ENCODE measurements at places on chromosomes 13 and 19.
A peak's percentile ranks its signal among the peaks of the same experiment; 100 is the strongest.

DNA sequence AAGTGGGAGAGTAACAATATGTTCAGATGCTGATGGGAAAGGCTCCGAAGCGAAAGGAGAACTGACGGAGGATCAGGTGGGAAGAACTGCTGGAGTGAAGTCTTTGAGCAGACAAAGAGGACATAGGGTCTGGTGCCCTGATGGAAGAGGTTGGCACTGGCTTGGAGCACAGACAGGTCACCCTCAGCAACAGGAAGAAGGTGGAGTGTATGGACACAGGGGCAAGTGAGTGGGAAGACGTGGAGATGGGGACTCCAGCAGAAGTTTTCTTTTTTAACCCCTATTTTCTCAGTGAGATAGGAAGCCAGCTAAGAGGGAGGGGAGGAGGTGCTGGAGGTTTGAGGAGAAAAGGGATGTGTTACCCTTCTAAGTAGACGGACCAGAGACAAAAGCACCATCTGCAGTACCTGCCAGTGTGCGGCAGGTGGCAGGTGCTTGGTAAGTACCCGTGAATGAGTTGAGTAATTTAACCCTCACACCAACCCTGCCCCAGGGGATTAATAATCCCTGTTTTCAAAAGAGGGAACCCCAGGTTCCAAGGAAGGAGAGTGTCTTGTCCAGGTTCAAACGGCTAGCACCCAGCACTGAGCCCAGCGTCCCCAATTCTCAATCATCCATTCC is 11.2 kb downstream of the HAS1 start:
- no peak for DNase-seq

GRCh38 chr13:51862957-51863356 is 1.2 kb downstream of the CCDC70 start:
- no peak for DNase-seq

- peak; percentile 33 for DNase-seq
Observed at GRCh38 chr19:12064590-12065538, at the start of gene ZNF844. ZNF844 (plus strand) TSS chr19:12064731; CDS start chr19:12064874, 143 bp downstream.

DNA sequence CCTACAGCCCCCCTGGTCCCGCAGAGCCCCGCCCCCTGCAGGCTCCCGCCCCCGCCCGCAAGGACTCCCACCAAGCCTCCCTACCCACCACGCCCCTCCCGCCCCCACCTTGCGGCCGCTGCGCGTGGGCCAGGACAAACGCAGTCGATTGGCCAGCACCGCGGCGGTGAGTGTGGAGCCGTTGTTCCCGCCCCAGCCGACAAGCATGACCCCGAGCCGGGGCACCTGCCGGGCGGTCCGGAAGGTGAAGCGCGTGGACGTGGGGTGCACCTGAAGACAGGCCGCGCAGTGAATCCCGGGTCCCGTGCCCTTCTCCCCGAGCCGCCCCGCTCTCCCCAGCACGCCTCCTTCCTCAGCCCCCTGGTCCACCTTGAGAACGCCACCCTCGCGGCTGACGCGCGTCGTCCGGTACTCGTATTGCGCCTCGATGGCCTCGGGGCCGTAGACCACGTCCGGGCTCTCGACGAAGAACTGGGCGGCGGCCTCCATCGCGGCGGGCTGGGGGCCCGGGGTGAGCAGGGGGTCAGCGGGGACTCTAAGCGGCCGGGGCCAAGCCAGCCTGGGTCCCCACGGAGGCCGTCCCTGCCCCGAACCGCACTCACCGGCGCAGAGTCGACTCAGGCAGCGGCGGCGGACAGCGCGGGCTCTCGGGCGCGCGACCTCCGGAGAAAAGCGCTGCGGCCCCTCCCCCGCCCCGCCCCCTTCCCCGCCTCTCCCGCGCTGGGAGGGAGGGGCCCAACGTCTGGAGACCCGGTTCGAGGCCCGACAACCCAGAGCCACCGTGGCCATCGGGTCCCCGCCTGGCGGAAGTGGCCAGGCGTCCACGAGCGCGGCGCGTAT is at the start of gene ISYNA1:
Gene ISYNA1, minus strand, starts transcription at position 643 of the 840 bp plus-strand sequence. Its CDS starts 154 bp downstream, at position 489.
- DNase-seq, result no peak

- DNase-seq, result no peak
Observed at GRCh38 chr13:36857253-36857652, 38.2 kb downstream of the RFXAP start.

DNA sequence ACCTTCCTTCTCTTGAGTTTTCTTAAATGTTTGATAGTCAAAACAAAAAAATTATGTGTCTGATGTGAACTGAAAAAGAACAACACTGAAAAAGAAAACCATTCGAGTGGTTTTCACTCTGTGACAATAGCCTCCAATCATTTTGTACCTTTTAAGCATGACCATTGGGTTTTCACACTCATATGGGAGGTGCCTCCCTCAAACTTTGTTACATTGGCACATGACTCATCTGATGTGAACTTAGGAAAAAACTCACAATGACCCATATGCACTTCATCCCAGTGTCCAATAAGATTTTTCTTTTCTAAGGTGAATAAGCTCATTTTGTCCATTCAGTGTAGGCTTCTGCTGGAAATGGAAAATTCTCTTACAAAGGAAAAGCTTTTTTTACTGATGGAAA is 66.6 kb upstream of the XPO4 start:
- no peak for DNase-seq

DNA sequence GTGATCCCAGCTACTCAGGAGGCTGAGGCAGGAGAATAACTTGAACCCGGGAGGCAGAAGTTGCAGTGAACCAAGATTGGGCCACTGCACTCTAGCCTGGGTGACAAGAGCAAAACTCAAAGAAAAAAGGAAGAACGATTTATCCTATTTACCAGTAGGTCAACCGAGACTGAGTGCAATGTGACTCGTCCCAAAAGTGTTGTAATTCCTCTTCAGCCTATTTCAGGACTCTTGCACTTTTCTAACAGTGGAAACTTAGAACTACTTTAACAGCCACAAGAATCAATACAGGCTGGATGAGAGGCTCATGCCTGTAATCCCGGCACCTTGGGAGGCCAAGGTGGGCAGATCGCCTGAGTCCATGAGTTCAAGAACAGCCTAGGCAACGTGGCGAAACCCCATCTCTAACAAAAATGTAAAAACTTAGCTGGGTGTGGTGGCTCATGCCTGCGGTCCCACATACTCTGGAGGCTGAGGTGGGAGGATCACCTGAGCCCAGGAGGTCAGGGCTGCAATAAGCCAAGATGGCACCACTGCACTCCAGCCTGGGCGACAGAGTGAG is 4.3 kb upstream of the NR1H2 start:
- DNase-seq, result no peak

DNA sequence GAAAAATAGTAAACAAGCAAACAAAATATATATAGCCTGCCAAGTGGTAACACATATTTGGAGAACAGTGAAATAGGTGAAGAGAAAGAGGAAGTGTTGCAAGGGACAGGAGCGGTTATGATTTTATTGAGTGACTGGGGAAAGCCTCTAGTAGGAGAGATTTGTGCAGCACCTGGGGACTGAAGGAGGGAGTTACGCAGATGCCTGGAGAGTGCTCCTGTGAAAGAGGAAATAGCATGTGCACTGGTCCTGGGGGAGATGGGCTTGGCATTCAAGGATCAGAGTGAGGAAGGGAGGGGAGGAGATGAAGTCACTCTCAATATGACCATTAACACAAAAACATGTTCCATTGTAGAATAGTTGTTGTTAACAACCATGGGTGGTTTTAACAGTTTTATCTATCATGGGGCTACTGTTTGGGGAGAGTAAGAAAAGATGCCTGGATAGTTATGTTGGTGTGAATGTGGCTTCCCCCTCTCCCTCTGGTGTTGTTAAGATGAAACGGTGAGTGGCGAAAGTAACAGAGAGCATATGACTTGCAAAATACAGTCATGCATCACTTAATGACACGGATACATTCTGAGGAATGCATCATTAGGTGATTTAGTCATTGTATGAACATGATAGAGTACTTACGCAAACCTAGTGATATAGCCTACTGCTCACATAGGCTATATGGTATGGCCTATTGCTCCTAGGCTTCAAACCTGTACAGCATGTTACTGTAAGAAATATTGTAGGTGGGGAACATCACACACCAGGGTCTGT is 251.7 kb upstream of the ARGLU1 start:
- DNase-seq, result no peak

- DNase-seq, result no peak
Observed at GRCh38 chr13:113116206-113116800, 6.3 kb upstream of the F10 start.

DNA sequence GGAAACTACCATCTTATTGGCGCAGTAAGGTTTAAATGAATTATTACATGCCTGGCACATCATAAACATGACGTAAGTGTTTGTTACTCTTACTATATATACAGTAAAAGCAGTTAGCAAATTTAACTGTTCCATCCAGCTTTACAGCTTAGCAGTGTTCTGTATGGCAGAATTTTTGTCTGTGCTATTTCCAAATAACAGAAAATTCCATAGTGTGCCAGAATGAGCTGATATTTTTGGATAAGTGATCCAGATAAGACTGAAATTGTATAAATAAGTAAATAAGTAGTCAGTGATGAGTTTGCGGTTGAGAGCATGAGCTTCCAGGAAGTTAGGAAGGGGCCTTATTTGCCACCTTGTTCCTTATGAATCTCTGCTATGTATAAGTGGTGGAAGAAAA is 236.5 kb upstream of the SLC10A2 start:
- no peak for DNase-seq

DNA sequence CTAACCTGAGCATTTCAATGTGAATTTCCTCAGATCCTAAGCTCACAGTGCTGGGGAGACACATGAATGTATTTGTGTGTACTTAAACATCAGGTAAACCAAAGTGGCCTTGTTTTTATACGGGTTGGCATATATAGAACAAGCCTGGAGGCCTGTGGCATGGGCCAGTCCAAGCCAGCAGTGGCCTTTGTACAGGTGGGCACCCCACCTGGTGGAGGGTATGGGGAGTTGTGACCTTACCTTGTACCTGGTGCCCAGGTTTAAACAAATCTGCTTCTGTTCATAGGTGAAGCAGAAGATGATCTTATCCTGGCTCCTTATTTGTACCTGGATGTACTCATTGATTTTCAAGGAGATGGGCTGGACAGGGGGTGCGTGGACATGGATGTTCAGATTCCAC is 71.0 kb downstream of the ERICH6B start:
- DNase-seq, result no peak

DNA sequence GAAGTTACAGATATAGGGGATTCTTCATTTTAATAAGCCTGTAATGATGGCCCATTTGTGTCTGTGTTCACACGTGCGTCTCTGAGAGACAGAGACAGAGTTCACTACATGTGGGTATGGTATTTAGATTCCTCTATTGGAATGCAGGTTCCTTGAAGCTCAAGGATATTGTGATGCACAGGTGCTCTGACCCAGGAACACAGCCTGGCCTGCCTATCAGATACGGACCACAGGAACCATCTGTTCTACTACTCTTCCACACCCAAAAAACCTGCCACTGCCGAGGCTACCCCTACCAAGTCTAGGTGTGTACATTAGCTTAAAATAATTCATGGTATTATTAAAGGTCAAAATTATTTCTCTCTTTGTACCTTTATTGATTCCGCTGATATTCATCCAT is 289.2 kb downstream of the ATP8A2 start:
- DNase-seq, result no peak

Data from stimulated activated CD8-positive, alpha-beta memory T cell treated with anti-CD3 and anti-CD28 coated beads, Interleukin-4, amount 100 ng/mL, for 1 hour (primary cell).